ENCODE measurements at places on chromosomes 16 and 17.

GRCh38 chr17:32102172-32102571 is 40.1 kb upstream of the RHOT1 start:
- no peak for DNase-seq

GRCh38 chr16:12314653-12315185 is 338.2 kb downstream of the SNX29 start:
- DNase-seq: no peak

GRCh38 chr17:47253541-47254402 is at the start of gene ITGB3:
Gene ITGB3 (plus strand): TSS chr17:47253827. CDS start chr17:47253862, 35 bp downstream.
- peak; percentile 31 for DNase-seq

- no peak for DNase-seq
Measured at GRCh38 chr17:73342541-73343167, 30.9 kb upstream of the CDC42EP4 start.

DNA sequence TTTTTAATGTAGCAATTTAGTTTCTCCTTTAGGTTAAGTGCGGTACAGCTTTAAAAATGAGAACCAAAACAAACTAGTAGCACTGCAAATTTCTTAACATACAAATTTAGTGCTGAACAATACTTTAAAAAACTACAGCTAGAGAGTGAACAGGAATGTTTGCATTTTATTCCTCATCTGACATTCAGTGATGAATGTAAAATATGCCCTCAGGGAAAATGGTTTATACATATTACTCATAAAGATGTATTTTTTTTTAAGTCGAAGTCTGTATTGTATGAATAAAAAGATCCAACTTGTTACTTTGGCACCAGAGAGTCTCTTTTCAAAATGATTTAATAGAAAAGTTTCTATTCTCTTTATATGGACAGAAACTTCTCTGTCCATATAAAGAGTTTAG is 96.8 kb downstream of the BRIP1 start:
- no peak for DNase-seq

DNA sequence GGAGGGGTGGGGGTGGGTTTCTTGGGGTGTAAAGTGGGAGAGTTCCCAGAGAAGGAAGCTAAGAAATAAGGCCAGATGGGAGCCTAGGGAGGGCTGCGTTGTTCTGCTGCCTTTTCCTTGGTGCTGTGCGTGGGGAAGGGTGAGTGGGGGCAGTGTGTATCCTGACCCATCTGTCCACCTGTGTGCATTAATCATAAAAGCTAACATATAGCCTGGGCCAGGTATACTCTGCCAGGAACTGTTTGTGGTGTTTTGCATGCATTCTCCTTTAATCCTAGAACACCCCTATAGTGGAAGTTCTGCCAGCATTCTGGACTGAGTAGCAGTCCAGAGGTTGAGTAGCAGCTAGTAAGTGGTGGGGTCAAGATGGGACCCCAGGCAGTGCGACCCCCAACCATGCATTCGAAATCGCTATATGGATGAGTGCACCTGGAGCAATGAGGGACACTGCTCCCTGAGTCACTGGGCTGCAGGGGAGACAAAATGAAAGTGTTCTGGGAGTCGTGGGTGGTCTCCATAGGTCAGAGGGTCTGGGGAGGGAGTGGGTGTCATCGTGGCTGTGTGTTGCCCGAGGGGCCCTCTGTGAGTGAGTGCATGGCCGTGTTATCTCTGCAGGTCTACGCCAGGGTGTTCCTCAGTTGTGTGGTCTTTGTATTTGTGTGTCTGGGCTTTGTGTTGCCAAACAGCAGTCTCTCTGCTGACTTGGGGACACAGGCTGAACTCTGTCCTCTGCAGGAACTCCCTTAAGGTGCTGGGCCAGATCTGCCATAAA is 1.3 kb downstream of the ERBB2 start:
- DNase-seq: no peak

DNA sequence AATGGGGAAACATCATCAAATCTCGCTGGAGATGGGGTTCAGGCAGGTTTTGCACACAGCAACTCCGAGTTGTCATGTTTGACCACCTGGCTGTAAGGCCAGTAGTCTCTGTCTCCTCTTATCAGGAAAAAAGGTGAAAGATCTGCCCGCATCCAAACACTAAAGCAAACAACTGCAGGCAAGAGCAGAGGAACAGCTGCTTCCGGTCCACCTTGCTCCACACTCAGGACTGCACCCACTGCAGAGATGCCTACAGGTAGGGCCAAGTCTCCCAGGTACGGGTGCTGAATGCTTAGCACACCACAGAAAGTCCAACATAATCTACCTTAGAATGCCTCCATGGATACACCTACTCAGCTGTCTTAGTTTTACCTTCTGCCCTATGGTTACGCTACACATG is 7.3 kb downstream of the TEX2 start:
- no peak for DNase-seq

DNA sequence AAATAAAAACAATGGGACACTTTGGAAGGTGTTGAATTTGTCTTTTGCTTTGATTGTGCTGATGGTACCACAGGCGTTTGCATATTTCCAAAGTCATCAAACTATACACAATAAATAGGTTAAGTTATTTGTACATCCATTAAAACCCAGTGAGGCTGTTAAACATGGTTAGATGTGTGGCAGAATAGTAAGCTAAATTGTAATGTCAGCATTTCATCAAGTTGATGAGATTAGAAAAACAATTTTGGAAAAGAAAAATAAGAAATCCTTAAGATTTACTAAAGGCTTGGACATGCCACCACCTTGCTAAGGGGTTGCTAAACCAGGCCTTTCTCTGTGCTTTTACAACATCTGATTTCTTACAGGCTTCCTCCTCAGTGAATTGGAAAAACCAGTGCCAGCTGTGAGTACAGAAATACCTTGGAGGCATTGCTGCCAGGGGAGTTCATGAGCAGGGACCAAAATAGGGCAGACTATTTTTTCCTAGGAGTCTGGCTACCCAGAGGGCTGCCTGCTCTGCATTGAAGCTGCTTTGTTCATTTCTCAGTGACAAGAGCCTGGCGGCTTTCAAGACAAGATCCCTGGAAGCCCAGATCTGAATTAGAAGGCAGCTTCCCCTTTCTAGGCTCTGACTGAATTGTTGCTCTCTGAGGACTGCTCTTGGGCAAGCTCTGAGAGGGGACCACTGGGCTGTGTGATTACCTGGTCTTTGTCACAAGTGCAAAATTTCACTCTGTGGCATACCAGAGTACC is 43.4 kb upstream of the CA10 start:
- no peak for DNase-seq

- DNase-seq: no peak
Measured at GRCh38 chr17:7867881-7868329, 10.1 kb downstream of the CYB5D1 start.

All from activated CD8-positive, alpha-beta memory T cell treated with anti-CD3 and anti-CD28 coated beads for 48 hours (primary cell).